ENCODE measurements at places on chromosomes 5 and 9.
A peak's percentile ranks its signal among the peaks of the same experiment; 100 is the strongest.

DNA sequence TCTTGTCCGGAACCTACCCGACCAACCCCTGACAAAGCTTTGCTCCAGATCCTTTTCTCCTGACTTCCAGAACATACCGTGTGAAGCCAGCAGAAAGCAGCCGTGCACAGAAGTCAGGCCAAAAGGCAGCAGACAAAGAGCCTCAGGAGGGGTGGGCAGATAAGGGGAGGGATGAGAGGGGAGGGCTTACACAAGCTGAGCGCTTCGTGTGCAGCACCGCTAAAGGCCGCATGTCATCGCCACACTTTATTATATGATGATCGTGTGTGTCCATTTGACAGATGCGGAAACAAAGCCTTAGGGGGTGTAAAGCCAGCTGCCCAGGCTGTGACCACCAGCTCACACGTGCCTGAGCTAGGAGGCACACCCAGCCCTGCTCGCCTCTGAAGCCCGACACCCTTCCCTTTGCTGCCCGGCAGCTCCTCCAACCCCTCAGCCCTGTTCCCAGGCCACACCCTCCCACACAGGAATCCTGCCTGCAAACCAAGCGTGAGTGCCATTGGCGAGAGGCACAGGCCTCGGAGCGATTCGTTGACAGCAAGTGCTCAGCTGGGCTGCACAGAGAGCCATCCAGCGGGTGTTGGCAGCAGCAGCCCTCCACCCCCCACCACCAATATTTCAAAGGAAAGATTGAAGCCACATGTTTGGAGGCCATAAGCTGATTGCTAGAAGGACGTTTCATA is 170.5 kb upstream of the SMIM23 start:
- DNase-seq = peak; percentile 48

GRCh38 chr5:59786334-59786805 is 107.2 kb downstream of the PDE4D start:
- DNase-seq = peak; percentile 58

DNA sequence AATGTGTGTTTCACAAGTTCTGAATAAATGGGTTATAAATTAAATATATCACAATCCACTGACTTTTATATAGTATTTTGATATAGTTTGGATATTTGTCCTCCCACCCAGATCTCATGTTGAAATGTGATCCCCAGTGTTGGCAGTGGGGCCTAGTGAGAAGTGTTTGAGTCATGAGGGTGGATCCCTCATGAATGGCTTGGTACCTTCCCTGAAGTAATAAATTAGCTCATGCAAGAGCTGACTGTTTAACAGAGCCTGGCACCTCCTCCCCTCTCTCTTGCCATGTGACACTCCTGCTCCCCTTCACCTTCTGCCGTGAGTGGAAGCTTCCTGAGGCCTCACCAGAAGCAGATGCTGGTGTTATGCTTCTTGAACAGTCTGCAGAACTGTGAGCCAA is 127.9 kb upstream of the PALM2AKAP2 start:
- DNase-seq = no peak

DNA sequence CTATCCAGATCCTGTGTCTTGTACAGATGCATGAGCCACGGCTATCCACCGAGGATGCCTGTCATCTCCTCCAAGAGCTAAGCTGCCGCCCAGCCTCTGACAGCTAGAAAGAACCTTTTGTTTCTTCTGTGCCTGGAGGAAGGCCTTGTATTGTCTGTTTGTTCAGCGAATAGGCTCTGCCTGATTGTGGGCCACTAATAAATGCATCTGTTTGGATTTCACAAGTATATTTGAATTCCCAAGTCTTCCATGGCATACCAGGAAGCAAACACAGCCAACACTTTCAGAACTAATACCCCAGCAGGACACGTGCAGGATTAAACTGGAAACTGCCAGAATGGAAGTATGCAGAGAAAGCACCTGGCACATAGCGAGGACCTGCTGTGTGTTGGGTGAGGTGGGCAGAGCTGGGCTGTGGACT is 92.7 kb upstream of the NEURL1B start:
- no peak for DNase-seq

DNA sequence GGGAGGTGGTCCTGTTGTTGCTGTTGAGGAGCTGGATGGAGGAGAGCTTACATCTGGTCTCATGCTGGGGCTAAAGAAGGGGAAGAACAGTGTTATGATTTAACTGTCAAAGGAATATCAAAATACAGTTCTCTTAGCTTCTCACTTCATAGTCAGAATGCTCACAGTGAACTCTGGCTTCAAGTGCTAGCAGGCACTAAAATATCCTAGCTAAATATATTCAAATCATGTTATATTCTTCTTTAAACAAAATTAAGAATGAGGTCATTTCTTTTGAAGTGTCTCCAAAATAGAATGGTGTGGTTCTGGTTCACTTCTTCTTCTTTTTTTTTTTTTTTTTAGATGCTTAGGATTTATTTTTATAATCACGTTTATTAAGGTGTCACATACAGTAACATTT is 89.4 kb downstream of the NR3C1 start:
- no peak for DNase-seq

DNA sequence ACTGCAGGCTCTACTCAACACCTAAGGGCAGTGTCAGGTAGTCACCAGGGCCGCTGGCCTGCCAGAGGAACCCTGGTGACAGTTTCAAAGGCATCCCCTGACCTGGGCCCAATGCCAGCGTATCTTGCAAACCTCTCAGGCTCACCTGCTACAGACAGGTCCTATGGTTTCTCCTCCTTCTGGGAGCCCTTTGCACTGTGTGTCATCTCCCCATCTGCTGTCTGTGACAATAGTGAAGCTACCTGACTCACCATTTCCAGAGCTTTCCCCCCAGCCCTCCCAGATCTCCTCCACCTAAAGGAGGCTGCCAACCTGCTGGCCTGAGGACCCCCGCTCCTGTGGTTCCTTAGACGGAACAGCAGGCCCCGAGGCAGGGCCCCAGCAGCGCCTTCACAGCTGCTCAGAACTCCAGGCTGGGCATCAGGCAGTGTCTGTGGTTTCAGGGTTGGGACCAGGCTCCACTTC is 203.1 kb downstream of the FSTL4 start:
- DNase-seq = no peak

- DNase-seq = peak; percentile 7
These were observed 877 bp upstream of the SCGB3A1 start for GRCh38 chr5:180592176-180592575.

DNA sequence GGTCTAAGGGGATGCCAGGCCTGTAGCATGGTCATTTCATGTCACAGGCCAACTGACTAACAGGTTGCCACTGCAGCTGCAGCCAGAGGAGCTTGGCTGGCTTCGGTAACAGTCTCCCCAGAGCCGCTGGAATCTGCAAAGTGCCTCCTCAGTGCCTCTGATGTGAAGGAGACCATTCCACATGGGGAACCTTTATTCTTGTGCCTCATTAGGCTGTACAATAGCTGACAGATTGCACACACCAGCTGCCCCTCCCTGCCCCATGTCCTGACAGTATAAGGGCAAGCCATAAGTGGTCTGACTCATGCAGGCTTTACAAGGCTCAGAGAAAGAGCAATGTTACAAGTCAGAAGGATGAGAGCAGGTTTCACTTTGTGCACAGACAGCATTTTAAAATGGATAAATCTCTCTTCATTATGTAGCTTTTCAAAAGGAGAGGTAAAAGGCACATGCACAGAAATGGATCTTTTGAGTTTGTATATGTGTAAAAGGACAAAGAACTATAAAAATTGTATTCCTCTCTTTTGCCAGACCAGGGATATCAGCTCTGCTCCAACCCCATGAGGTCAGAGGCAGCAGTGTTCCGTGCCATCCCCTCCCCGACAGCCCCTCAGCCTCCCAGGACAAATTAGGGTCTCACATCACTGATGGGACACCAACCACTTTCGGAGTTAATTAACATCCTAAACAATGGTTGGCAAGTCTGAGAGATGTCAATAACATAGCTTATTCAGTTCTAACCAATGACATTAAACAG is 467.8 kb downstream of the TMEM232 start:
- no peak for DNase-seq

GRCh38 chr5:144177548-144177947 is 6.9 kb downstream of the KCTD16 start:
- no peak for DNase-seq

DNA sequence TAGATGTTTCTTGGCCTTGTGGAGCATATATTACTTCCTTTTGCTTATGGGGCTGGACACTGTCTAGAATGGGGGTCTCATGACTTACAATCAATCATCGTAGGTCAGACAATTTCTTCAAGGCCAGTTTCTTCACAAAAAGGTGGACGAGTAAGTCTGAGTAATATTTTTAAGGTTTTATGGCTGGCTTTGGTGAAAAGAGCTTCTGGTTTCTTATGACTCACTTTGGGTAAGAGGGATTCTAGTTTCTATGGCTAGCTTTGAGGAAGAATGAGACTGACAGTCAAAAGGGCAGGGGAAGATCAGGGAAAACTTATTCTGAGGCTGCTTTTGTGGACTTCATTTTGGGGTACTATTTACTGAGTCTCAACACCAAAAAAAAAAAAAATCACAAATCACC is 2067.2 kb upstream of the C9orf72 start:
- DNase-seq = no peak

- DNase-seq = no peak
These were observed 91.8 kb upstream of the TNC start for GRCh38 chr9:115209601-115210306.

- DNase-seq = no peak
These were observed 80.1 kb upstream of the DMAC1 start for GRCh38 chr9:7879551-7880245.

GRCh38 chr9:112200711-112201110 is 25.6 kb upstream of the SUSD1 start:
- no peak for DNase-seq

GRCh38 chr9:113573046-113573958 is 109.8 kb downstream of the RGS3 start:
- no peak for DNase-seq

DNA sequence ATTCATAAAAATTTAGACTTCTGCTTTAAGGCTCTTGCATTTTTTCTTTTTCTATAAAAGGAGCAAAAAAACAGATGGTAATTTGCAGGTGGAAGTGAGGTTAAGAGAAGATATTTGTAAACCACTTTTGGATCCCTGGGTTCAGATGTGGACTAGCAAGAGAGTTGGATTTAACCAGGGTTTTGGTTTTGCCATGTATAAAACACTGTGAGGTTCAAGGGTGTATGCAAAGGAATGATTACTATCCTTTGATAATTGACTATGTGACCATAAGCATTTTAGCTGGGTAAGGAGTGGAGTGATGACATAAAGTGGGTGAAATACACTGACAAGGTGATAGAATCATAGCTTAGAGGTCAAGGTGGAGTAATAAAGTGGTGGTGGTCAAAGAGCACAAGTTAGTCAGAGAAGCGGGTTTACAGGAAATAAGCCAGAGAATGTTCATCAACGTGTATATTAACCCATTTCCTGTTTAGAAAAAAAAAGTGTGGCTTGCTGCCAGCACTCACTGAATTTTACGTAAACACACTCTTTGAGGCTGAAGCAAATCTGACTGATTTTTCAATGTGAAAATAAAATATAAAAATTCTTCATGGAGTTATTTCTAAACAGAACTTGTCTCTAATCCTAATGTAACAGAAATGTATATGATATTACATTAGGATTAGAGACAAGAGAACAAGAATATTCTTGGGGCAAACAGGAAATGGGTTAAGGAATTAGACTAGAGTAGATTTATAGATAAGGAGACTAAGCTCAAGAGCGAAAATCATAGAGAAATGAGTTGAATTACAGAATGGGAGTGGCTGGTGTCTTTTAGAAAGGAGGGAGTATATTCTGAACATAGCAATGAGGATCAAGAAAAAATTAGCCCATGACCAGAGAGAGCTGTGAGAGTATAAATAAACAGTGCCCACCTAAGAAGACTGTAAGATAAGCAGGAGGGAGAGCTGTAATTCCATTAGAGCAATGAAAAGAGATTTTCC is 74.5 kb downstream of the CDKN2A start:
- peak; percentile 4 for DNase-seq

DNA sequence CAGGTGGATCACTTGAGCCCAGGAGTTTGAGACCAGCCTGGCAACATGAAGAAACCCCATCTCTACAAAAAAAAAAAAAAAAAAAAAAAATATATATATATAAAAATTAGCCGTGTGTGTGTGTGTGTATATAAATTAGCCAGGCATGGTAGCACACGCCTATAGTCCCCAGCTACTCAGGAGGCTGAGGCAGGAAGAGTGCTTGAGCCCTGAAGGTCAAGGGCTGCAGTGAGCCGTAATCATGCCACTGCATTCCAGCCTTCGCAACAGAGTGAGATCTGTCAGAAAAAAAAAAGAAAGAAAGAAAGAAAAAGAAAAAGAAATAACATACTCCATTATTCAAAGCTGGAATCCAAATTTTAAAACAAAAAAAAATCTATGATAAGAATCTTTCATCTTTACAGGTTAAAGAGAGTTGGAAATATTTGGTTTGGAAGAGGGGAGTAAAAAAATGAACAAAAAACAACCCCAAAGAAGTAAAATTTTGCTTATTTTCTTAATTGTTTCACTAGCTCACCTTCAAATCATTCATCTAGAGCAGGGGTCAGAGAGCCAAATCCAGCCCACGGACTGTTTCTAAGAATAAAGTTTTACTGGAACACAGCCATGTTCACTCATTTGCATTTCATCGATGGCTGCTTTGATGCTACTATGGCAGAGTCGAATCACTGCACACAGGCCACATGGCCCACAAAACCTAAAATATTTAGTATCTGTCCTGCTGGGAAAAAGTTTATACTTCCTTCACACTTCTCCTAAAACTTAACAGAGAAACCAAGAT is 109.9 kb downstream of the DROSHA start:
- DNase-seq = no peak

GRCh38 chr5:10351919-10352318 is 1.6 kb upstream of the MARCHF6 start:
- DNase-seq = no peak

- DNase-seq = no peak
These were observed 293.4 kb downstream of the YTHDC2 start for GRCh38 chr5:113806904-113807303.

- no peak for DNase-seq
These were observed 99.1 kb downstream of the SNX18 start for GRCh38 chr5:54616518-54617220.

GRCh38 chr5:175463641-175464040 is 14.7 kb upstream of the SFXN1 start:
- no peak for DNase-seq

- peak; percentile 82 for DNase-seq
These were observed 92.7 kb downstream of the COL5A1 start for GRCh38 chr9:134734270-134734669.

- DNase-seq = no peak
These were observed 7.1 kb upstream of the TNFSF8 start for GRCh38 chr9:114937516-114937915.

- no peak for DNase-seq
These were observed 225.3 kb downstream of the TSSK1B start for GRCh38 chr5:113209498-113209897.

DNA sequence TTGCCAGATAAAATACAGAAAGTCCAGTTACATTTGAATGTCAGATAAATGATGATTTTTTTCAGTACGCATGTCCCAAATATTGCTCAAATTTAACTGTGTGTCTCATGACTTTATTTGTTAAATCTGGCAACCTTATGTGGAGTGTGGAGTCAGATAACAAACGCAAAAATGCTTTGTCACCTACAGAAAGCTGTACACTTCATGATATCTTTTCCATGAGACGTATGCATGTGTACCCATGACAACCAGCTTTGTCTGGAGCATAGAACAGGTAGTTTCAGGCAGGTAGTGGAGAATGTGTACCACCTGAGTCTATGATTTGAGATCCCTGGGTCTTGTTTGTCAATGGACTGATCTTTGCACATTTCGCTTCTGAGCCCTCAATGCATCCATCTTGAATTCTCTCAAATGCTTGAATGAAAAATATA is 105.5 kb upstream of the CPEB4 start:
- DNase-seq = no peak

- no peak for DNase-seq
These were observed 91.4 kb downstream of the ANGPTL2 start for GRCh38 chr9:127030814-127031740.

Data from SK-N-SH (cell line).